Iris pigment epithelial cell (primary cell): ENCODE measurements at places on chromosomes 6 and 20.

DNA sequence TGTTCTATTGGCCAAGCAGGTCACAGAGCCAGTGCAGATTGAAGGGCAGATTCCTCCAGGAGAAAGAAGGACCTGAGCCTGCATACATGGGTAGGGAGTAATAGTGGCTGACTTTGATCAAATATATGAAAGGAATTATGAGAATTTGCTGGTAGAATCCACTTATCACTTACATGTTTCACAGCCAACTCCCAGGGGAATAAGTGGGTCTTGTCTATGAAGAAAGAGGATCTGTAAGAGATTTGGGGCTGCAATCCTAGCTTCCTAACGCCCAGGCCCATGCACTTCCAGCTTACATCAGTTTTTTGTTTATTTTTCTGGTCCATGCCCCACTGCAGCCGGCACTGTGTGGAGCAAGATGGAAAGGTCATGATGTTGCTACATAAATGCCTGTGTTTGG lies 107.9 kb upstream of the SYNDIG1 start:
- no peak for DNase-seq

GRCh38 chr20:56358070-56358469 lies 704 bp upstream of the FAM210B start:
- DNase-seq = no peak

DNA sequence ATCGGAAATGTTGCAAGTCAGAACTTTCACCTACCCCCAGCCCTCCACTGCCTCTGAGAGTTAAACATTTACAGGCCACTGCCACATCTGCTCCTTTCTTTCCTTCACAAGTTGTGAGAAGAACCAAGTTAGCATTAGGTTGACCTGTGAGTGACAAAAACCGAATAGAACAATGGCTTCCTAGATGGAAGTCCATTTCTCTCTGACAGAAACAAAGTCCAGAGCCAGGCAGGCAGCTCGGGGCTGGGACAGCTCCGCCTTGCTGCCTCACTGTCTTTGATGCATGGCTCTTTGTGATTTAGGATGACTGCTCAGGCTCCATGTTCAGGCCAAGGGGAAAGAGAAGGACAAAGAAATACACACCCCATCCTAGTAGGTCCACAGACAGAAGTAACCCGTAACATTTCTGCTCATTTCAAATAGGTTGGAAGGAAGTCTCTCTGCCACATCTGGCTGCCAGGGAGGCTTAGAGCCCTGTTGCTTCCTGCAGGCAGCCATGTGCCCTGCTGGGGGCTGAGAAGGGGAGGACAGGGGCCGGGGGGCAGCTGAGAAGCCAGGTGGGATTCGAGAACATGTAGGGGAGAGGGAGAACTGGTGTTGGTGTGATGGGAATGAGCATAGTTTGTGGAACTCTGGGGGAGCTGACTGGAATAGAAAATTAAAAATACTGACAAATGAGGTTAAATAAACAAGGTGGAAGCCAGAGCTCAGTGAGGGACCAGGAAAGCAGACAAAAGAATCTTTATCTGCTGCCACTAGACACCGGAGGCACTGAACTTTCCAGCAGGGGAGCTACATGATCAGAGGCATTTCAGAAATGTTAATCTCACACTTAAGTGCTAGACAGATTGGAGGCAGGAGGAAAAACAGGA lies 19.5 kb upstream of the IER3 start:
- DNase-seq = peak; percentile 84

- DNase-seq = no peak
These were observed 15.8 kb upstream of the MTRF1L start for GRCh38 chr6:153018355-153018754.

DNA sequence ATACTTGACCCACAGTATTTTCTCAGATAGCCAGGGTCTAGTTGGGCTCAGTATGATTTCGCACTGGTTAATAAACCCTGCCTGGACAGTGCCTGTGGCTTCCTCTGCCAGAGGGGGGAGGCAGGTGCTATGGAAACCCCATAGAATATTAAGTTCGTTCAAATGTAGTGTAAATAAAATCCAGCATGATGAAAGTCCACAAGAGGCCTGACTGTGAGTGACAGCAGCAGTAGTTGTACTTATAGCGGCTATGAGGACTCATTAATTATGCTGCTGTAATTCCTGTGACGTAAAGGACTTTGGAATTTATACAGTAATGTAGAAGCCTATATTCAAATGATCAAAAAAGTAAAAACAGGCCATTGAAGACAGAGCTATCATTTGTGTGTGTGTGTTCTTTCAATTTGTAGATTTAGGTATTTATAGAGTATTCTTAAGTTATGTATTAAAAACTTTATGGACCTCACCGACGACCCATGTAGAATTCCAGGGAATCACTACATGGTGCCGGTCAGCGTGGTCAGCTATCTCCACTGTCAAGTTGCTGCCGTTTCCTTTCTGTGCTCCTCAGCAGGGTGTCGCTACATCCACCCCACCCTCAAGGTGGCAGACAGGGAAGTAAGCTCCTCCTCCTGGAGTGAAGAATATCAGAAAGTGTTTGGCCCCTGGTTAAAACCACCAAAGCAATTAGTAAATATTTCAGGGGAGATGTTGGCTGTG lies 10.0 kb downstream of the PYGB start:
- DNase-seq = no peak

DNA sequence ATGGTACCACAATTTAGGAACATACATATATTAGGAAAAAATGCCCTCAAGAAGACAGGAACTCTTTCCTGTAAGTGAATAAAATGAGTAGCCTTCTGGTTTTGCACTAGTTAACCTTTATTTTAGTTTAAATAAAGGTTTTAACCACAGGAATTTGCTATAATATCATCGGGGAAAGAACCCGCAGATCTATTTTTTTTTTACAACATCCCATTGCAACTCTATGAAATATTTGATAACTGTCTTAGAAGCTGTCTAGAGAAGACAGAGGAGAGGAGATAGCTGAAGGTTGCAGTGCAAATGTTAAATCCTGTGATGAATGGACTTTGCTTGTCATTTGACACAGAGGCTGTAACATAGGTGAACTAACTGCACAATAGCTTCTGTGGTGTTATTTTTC lies 69.5 kb downstream of the TINAG start:
- peak; percentile 41 for DNase-seq

GRCh38 chr6:159595173-159595572 lies 97.9 kb downstream of the SOD2 start:
- peak; percentile 39 for DNase-seq

GRCh38 chr6:43992126-43992663 lies 135.1 kb downstream of the MRPL14 start:
- no peak for DNase-seq

GRCh38 chr6:149967591-149967990 lies 3.8 kb downstream of the ULBP1 start:
- no peak for DNase-seq

GRCh38 chr20:16474363-16474762 lies 98.9 kb downstream of the KIF16B start:
- DNase-seq = no peak

- no peak for DNase-seq
These were observed 4.2 kb upstream of the ITPR3 start for GRCh38 chr6:33616913-33617312.

- no peak for DNase-seq
These were observed 6.7 kb downstream of the PYGB start for GRCh38 chr20:25254571-25254970.

DNA sequence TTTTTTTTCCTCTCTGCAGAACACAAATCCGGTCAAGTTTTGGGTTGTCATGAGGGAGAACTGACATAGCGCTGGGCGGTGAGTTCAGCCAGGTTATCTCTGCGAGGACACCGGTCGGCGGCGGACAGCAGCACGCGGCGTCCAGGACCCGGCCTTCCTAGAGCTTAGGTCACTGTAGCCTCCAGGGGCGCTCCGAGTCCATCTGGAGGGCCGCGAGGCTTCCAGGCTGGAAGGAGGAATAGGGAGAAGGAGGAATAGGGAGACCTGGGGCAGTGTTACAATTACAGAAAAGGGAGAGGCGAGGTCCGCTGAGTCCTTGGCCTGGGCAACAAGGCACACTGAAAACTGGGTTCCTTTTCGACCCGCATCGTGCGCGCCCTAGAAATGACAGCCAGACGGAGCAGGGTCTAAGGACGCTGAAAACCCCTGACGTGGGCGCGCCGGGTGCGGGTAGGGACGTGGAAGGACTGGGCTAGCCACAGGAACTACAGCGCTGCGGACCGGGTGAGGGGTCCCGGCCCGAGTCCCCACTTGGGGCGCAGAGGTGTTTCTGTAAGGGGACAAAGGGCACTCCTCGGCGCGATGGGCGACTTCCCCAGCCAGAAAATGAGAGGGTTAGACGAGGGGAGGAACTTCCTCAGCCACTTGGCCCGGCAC lies 536 bp upstream of the FNDC1 start:
- DNase-seq = no peak

GRCh38 chr20:45044084-45044573 lies 56.8 kb downstream of the KCNS1 start:
- DNase-seq = peak; percentile 85

GRCh38 chr20:63612276-63612931 lies 14.5 kb downstream of the GMEB2 start:
- peak; percentile 59 for DNase-seq

GRCh38 chr6:82843291-82843885 lies 222.3 kb downstream of the UBE3D start:
- DNase-seq = no peak

GRCh38 chr20:22333885-22334545 lies 250.4 kb downstream of the FOXA2 start:
- DNase-seq = peak; percentile 58

DNA sequence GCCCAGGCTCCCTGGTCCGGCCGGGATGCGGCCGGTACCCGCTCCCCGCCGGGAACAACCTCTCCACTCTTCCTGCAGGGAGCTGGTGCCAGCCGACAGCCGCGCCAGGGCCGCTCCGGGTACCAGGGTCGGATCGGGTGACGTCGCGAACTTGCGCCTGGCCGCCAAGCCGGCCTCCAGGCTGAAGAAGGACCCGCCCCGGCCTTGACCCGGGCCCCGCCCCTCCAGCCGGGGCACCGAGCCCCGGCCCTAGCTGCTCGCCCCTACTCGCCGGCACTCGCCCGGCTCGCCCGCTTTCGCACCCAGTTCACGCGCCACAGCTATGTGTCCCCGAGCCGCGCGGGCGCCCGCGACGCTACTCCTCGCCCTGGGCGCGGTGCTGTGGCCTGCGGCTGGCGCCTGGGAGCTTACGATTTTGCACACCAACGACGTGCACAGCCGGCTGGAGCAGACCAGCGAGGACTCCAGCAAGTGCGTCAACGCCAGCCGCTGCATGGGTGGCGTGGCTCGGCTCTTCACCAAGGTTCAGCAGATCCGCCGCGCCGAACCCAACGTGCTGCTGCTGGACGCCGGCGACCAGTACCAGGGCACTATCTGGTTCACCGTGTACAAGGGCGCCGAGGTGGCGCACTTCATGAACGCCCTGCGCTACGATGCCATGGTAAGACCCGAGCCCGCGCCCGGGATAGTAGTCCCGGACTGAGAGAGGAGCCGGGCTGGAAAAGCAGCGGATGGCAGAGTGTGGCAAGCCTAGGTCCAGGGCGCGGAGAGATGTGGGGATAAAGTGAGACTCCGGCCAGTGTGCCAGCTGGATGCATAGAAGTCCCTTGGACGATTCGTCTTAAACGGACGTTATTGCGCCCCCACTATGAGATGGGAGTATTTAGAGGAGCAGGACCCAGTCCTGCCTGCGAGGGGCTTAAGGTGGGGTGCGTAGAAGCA lies at the start of gene NT5E:
TSS of gene NT5E (plus strand) at position 266 of the 942 bp plus-strand sequence. CDS start at position 323, 57 bp downstream.
- peak; percentile 75 for DNase-seq

DNA sequence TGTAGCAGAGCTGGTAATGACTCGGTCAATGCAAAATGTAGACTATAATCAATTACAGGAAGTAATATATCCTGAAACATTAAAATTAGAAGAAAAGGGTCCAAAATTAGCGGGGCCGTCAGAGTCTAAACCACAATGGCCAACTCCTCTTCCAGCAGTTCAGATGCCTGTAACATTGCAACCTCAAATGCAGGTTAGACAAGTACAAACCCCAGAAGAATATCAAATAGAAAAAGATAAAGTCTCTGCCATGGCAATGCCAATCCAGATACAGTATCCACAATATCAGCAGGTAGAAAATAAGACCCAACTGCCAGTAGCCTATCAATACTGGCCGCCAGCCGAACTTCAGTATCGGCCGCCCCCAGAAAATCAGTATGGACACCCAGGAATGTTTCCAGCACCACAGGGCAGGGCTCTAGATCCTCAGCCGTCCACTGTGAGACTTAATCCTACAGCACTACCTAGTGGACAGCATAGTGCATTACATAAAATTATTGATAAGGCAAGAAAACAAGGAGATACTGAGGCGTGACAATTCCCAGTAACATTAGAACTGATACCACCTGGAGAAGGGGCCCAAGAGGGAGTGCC lies 158.4 kb downstream of the GPX5 start:
- DNase-seq = peak; percentile 40

DNA sequence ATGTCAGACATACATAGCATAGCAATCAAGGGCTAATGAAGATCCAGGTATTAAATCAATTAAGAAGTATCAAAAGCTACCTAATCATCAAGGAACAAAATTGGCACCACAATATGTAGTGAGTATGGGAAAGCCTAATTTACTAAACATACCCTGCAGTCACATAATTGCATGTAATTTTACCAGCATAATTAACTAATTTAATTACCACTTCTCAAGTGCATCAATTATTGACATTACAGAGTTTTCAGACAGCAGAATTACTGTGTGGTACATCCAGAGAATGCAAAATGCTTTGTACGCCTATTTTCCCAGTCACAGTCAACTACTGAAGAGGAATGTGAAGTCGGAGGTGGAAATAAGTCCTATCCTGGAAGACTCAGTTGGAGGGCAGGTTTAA lies 279.0 kb upstream of the ID4 start:
- no peak for DNase-seq

- no peak for DNase-seq
These were observed 9.3 kb downstream of the SRSF3 start for GRCh38 chr6:36603222-36604089.

- no peak for DNase-seq
These were observed 736.6 kb downstream of the KIF16B start for GRCh38 chr20:15836634-15837033.

GRCh38 chr20:25206548-25206947 lies 11.0 kb downstream of the ENTPD6 start:
- no peak for DNase-seq

DNA sequence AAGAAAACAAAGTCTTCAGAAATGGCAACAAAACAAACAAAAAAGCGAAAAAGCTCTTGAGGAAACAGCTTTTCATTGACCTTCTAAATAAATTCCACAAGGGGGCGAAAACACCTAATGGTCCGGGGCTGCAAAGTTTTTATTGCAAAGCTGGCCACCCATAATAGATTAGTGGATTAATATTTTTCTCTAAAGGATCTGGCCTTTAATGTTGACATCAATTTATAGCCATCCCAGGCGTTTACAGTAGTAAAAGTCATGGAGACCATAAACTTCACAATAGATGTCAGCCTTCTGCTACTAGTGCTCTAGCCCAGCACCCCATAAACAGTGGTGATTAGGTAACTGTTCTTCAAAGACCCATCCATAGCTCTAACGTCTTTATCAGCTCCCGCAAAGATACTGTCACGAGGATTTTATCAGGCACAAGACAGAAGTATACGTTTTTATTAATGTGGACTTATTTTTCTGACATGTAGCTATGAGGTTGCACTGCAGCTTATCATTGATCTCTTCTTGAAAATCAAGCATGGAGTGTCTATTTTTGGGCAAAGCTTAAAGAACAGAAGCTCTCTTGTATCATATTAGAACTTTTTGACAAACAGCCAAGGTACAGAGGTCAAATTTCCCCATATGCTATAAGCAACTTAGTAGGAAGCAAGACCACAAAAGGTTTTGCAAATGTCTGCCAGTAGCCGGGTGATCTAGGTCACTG lies 4.7 kb downstream of the CITED2 start:
- DNase-seq = peak; percentile 87
